ENCODE measurements at places on chromosomes 2 and 18. TPM values are rescaled to one million over a fixed set of nuclear protein-coding genes. Genes with fewer than 3 reads are reported as not detected.

GRCh38 chr2:70103531-70104061, 16.3 kb downstream of the PCBP1 start:
- DNase-seq, result peak; percentile 53

GRCh38 chr18:8654503-8655451, 45.5 kb downstream of the RAB12 start:
- peak; percentile 40 for DNase-seq

- no peak for DNase-seq
Measured at GRCh38 chr2:7788736-7789135, 871.5 kb downstream of the RNF144A start.

DNA sequence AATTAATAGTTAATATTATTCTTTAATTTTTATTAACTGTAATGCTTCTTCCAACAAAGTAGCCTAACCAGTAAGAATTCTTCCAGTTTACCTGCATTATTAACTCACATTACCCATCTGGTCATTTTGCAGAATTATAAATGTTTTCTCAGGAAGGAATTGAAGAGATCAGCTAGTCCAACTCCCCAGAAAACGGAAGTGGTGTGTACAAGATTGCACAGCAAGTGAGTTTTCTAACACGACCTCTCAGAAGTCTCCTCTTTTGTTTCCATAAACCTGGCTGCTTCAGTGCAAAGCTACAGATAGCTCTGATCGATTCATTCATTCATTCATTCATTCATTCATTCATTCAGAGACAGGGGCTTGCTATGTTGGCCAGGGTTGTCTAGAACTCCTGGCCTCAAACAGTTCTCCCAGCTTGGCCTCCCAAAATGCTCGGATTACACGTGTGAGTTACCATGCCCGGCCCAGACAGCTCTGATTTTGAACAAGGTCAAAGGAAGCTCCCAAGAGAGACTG, 128.8 kb upstream of the REV1 start:
- no peak for DNase-seq

- no peak for DNase-seq
Measured at GRCh38 chr2:46481198-46482193, 2.1 kb downstream of the TMEM247 start.

DNA sequence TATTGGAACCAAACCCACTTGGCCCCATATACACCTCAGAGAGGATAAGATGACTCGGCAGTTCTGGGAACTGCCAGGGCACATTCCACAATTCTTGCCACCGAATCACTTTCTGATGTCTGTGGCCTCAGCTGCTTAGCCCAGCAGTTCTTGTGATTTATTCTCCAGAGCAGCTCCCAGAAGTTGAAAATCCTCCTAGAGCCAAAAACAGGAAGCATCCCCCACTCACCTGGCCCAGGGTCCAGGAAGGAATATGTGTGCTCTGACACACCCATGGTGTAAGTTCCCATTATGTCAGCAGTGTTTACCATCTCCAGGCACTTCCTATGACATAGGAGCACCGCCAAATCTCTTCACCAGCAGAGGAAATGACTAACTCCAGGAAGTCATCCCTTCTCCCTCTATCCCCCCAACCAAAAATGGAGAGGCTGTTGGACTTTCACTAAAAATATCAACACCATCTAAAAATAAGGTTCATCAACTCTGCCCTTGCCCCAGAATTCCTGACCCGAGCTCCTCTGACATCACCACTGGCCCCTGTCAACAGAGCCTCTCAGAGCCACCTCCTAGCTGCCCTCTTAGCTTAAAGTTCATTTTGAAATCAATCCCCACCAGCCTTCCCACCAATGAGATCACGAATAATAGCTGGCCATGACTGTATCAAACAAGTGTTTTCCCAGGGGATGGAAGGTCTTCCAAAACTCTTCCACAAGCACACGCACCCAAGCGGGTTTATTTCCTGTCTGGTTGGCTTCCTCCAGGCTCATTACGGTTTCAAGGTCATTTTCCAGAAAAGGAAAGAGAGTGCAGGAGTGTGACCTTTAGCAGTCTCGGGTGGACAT, 223.1 kb upstream of the PARD3B start:
- no peak for DNase-seq

GRCh38 chr2:73856214-73856613, 27.5 kb downstream of the STAMBP start:
- no peak for DNase-seq

DNA sequence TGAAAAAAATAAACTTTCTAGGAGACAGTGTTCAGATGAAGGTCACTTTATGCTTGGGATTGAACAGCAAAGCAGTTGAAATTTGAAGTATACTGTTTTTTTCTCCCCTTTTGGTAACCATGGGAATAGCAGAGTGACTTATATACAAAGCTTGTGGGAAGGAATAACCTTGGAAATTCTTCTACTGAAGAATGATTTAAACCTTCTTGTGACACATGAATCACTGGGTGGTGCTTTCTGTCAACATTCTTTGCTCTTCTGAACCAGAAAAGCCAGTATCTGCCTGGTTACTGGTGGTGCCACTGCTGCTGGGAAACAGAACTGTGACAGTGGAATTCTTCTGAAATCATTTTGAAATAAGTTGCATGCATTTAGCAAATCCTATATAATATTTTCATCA, 39.4 kb upstream of the RND3 start:
- no peak for DNase-seq

DNA sequence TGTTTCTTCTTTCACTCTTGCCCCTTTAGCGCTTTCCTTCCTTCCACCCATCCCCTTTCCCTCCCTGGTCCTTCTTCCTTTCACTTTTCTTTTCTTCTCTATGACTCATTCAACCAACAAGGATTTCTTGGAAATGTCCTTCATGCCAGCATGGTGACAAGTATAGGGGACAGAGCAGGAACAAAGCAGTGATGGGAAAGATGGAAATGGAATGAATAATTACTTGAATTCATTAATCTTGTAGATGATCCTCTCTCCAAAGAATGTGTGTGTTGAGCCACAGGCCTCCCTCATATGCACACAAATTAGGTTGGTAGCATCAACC, 1.5 kb downstream of the VAMP5 start:
- DNase-seq, result no peak

DNA sequence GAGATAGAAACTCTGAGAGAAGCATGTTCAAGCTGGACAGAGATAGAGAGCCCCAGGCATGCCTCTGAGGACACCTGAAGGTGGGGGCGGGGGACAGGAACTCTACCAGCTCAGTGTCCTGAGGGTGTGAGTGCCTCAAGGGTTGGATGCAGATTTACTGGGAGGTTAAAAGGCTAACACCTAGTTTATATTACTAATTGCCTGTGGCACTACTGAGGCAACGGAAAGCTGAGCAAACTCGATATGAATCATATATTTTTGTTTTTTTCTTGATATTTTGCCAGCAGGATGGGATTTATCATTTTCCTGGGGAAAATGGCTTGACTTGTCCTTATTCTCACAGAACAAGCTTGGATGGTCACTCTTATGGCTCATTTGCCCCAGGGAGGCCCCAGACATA, 319.5 kb downstream of the ALK start:
- no peak for DNase-seq

The CAPG gene
- 5.7 TPM for total RNA-seq

DNA sequence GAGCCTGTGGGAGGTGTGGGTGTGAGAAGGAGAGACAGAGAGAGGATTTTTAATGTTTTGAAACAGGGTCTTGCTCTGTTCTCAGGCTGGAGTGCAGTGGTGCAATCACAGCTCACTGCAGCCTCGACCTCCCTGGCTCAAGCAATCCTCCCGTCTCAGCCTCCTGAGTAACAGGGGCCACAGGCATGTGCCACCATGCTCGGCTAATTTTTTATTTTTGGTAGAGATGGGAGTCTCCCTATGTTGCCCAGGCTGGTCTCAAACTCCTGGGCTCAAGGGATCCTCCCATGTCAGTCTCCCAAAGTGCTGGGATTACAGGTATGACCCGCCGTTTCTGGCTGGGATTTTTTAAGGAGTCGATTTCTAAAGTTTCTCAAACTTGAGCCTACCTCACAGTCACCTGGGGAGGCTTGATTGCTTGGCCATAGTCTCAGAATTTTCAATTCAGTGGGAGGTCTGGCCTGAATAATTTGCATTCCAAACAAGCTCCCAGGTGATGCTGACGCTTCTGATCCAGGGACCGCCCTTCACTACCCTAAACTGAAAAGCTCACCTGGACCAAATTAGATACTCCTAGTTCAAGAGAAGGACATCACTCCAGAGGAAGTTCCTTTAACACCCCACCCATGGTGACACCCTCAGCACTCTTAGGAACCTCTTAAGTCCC, 70.8 kb upstream of the SLC1A4 start:
- no peak for DNase-seq

All from naive thymus-derived CD8-positive, alpha-beta T cell (primary cell).